ENCODE measurements at places on chromosomes 5 and 9.
A peak's percentile ranks its signal among the peaks of the same experiment; 100 is the strongest.

GRCh38 chr5:167304834-167305469, 986.5 kb upstream of the WWC1 start:
- DNase-seq = no peak

DNA sequence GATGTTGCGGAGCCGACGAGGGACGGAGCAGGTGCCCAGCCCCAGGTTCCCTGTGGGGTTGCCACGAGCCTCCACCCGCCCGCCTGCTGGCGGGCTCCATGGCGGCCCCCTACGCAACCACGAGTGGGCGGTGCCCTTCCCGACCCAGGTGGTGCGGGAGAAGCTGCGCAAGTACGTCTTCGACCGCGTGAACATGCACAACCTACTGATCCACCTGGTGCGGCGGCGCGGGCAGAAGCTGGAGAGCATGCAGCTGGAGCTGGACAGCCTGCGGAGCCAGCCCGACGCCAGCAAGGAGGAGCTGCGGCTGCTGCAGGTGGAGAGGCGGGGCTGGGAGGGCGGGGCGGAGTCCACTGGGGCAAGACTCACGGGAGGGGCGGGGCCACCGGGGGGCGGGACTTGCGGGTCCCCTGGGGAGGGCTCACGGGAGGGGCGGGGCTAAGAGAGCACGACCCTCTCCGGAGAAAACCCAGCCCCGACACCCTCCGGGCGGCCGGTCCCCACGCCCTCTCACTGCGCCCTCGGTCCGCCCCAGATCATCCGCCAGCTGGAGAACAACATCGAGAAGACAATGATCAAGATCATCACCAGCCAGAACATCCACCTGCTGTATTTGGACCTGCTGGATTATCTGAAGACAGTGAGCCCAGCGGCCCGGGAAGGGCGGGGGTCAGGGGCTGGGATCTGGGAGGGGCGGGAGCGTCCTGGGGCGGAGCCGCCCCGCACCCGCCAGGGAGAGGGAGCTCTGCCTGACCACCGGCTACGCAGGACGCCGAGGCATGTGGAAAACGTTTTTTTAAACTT, 3.9 kb downstream of the CCDC183 start:
- peak; percentile 49 for DNase-seq

DNA sequence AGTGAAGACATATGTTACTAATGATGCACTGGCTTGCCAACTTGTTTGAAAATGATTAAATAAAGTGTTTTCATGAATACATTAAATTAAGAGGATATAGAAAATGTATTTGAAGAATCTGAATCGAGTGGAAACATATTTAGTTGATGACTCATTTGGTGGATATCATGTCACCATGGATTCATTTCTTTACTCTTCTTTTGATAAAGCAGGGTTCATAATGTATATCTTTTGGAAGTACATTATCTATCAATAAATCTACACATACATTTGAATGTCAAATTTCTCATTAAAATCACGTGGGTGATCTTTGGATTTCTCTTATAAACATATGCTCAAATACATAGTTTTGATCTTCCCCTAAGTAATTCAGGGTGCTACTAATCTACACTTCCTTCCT, 1148.1 kb upstream of the ACO1 start:
- DNase-seq = no peak

GRCh38 chr5:110255194-110255593, 471.3 kb downstream of the TMEM232 start:
- no peak for DNase-seq

DNA sequence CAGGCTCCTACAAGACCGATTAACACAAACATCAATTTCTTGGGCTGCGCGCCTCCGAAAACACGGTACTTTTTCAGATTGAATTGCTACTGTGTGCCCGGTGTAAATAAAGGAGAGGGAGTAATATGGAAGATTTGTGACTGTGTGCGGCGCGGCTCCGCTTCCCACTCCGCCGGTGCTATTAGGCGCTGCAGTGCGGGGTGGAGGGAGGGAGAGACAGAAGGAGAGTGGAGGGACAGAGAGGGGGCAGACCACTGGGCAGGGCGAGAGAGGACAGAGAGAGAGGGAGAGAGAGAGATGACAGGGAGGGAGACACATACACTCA, 24.7 kb upstream of the RNU6ATAC start:
- DNase-seq = no peak

GRCh38 chr9:68975365-68976043, 38.4 kb downstream of the PRKACG start:
- no peak for DNase-seq

GRCh38 chr9:116115761-116116353, 37.7 kb upstream of the PAPPA start:
- no peak for DNase-seq

DNA sequence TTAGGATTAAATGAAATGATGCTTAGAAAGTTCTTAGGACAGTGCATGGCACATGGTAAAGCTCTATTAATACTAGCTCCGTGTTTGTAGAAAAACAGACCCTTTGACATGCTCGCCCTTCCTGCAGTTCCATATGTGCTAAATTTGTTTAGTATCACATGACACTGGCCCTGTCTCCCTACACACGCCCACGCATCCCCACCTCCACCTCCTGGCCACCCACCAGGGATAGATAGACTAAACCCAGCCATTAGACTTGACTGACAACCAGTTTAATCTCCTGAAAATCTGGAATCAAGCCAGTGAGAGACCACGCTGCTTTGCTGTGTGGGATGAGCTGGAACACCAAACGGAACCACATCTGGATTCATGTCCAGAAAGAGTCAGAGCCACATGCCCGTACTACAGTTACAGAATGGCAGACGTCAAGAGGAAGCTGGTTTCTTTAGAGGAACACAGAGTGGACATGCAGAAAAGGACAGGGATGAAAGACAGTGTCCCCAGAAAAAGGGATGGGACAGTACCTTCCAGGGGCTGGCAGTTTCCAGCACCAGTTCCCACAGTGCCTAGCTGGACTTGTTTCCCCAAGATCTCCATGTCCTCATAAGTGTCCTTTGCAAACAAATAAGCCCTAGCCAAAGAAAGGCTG, 186.1 kb downstream of the PDZD2 start:
- DNase-seq = no peak

GRCh38 chr5:32233696-32234447, 59.8 kb upstream of the GOLPH3 start:
- no peak for DNase-seq

- no peak for DNase-seq
Measured at GRCh38 chr9:96425500-96426169, 7.5 kb upstream of the ZNF367 start.

- DNase-seq = no peak
Measured at GRCh38 chr9:1442105-1442504, 391.9 kb downstream of the DMRT2 start.

DNA sequence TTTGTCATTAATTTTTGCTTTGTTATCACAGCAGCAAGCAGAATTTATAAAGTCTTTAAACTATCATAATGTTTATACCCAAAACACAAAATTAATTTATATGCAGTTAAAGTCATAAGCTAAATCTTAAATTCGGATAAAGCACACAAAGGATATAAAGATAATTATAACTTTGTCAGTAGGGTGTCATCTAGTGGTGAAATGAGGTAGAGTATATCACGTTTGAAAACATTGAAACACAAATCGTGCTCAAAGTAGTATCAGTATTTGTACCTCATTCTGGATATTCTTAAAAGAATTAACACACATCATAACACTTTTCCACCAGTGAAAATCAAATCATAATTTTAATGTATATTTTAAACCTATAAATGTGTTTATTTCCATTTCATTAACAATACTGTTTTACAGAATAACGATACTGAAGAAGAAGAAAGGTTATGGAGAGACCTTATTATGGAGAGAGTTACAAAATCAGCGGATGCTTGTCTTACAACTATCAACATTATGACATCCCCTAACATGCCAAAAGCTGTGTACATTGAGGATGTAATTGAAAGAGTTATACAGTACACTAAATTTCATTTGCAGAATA, 129.5 kb downstream of the NIPBL start:
- no peak for DNase-seq

DNA sequence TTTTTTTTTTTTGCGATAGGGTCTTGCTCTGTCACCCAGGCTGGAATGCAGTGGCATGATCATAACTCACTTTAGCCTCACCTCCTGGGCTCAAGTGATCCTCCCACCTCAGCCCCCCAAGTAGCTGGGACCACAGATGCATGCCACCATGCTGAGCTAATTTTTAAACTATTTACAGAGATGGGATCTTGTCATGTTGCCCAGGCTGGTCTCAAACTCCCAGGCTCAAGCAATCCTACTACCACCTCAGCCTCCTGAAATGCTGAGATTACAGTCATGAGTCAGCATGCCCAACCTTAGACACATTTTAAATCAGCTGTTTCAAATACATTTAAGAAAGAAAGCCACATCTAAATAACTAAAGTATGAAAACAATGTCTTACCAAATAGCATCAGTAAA, 439.0 kb downstream of the EBF1 start:
- DNase-seq = peak; percentile 52

GRCh38 chr9:135612437-135612836, 26.9 kb downstream of the GLT6D1 start:
- no peak for DNase-seq

GRCh38 chr5:111255169-111255568, 31.0 kb downstream of the CAMK4 start:
- no peak for DNase-seq

- DNase-seq = no peak
Measured at GRCh38 chr5:129460672-129460935, 506 bp downstream of the ADAMTS19 start.

DNA sequence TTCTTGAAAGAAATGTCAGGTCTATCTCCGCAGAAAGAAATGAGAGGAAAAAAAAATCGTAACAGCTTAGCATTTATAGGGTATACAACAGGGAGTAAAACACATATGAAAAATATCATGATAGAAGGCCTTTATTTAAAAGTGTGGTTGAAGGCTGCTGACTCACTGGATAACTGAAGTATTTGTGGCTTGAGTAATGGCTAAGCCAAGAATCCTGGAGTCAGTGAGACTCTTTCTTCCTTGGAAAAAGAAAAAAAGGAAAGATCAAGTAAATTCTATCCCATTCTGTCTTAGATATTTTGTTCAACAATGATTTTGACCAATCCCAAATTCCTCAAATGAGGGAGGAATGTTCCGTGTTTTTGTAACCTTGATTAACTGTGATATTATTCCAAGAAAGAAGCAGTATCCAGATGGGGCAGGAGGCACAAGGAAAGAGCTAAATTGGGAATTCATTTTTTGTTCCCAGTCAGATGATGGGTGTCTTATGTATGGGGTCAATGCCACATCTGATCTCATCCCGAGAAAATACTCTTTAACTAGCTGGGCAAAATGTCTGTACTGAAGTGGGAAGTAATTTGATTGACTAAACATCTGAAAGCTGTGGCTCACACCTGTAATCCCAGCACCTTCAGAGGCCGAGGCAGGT, 64.3 kb upstream of the MYO10 start:
- DNase-seq = peak; percentile 6

- DNase-seq = no peak
Measured at GRCh38 chr9:33080534-33080933, 4.1 kb upstream of the SMU1 start.

DNA sequence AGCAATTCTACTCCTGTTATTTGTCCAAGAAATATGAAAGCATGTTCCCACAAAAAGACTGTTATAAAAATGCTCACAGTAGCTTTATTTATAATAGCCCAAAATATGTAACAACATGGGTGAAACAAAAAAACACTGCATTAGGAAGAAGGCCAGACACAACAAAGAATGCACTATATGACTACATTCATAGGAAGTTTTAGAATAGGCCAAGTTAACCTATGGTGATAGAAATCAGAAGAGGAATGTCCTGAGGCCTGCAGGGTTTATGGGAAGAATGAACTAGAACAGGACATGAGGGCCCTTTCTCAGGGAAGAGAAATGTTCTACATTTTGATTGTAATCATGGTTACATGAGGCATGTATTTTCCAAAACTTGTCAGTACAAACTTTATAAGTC, 24.7 kb upstream of the TAS2R1 start:
- DNase-seq = no peak

DNA sequence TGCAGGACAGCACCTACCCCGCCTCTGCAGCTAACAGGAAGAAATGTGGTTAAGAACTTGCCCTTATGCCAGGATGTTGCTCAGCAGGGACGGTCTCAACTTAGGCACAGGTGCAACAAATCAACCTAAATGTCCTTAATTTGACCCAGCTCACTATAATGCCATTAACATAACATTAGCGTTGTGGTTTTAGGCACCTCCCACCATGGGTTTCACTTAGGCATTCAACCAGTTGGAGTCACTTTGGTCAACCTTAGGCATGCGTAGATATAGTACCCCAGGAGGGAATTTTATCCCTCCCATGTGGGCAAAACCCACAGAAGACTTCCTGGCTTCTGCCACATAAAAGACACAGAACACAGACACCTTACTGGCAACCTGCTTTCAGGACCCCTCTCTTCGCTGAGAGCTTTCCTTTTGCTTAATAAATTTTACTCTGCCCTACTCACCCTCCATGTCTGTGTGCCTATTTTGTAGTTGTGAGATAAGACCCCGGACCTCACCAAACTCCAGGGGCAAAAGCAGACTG, 8.7 kb upstream of the ERAP1 start:
- no peak for DNase-seq

- no peak for DNase-seq
Measured at GRCh38 chr9:5851445-5851844, 18.5 kb upstream of the ERMP1 start.

GRCh38 chr5:43635374-43635773, 32.4 kb downstream of the NNT start:
- DNase-seq = no peak

GRCh38 chr5:172437445-172438318, 16.6 kb downstream of the SH3PXD2B start:
- peak; percentile 33 for DNase-seq

DNA sequence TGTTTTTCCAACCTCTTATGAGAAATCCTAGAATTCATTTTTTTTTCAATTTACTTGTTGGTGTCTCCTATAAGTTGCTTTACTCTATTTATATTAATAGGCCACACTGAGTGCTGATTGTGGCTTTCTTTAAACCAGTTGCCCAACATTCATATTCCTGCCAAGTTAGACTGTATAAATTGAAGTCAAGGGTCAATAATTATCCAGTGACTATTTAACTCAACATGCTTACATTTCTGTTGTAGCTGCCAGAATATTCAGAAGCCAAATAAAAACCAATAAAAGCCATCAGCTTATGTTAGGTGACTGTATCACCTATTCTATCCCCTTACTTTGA, 169.0 kb downstream of the PTPRD start:
- no peak for DNase-seq

- no peak for DNase-seq
Measured at GRCh38 chr5:14270209-14270702, 127.1 kb downstream of the TRIO start.

- DNase-seq = no peak
Measured at GRCh38 chr9:16057541-16057940, 504.7 kb downstream of the CCDC171 start.

DNA sequence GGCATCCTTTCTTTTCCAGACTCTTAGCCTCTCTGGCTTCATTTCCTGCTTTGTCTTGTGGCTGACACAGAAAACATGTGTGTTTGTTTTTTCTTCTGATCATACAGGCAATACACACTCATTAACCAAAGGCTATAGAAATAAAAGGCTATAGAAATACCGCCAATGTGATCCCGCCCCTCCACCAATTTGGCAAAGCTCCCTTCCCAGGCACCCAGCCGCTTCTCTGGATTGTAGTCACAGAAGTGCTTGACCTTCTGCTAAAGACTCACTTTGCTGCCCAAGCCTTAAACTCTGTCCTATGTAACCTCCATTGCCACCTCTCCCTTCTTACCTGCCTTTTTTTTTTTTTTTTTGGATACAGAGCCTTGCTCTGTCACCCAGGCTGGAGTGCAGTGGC, 5.3 kb downstream of the TXNDC15 start:
- DNase-seq = no peak

Measured in T1000 (cell line).